ENCODE measurements at places on chromosomes 1 and 21.

- DNase-seq: no peak
These were observed 38.1 kb downstream of the TOMM20 start for GRCh38 chr1:235090406-235091069.

DNA sequence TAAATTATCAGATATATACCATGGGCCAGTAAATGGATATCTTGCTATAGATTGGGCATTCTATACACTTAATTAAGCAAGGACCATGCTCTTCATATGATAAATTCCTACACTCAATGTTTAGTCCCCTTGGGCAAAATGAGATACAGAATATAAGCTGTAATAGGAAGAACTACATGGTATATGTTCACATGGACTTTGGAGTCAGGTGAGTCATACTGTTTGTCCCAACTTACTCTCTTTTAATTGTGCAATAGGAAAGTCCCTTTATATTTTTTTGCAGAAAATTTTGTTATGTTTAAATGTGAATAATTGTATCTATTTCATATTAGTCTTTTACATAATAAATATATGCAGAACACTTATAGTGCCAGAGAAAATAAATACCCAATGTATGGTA lies 820.2 kb upstream of the ADAMTS5 start:
- DNase-seq: no peak

DNA sequence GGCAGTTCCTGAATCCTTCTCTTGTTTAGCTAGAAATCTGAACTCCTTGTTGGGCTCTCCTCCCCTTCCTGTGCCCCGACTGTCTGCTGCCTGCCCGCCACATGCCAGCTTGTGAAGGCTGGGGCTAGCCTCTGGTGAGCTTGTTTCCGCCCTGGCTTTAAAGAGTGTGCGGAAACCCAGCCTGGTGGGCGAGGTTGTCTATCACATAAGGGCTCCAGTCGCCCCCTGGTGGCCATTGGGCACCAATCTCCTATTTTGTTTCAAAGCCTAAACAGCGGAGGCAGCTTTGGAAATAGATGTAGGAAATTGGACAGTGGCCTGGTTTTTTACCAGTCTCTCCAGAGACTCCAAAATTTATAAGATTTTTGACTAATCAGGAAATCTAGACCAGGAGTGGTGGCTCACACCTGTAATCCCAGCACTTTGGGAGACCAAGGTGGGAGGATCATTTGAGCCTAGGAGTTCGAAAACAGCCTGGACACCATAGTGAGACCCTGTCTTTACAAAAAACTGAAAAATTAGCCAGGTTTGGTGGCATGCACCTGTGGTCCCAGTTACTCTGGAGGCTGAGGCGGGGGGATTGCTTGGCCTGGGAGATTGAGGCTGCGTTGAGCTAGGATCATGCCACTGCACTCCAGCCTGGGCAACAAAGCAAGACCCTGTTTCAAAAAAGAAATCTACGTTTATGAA lies 9.8 kb downstream of the ATP8B2 start:
- DNase-seq: peak; percentile 83

DNA sequence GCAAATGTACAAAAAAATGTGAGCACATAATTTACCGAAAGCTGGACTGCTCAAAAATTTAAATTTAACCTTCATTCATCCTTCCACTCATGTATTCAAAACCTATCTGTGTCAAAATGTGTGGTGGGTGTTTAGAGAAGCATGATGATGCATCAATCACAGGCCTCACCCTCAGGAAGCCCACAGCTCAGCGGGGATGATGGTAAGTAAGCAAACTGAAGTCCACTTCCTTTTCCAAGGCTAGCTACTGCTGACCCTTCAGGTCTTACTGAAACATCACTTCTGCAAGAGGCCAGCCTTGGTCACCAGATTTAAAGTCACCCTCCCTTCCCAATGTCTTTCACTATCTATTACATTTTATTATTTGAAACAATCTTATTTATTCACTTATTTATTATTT lies 254.5 kb downstream of the DNM3 start:
- DNase-seq: no peak

- DNase-seq: no peak
These were observed 16.3 kb upstream of the RPS6KC1 start for GRCh38 chr1:213034713-213035112.

DNA sequence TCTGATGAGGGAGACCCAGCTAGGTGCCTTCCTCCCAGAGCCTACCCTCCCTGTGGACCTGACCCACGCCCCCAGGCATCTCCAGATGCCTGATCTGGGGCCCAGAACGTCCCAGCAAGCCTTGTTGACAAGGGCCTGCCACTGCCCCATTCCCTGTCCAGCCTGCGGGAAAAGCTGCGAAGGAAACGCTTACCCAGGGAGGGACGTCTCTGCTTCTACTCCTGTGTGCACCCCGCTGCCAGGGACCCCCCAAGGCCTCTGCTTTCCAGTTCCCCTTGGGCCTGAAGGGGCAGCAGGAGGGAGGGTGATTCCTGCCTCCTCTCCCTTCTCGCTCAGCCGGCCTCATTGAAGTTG lies 11.6 kb upstream of the CLSTN1 start:
- no peak for DNase-seq

GRCh38 chr1:20480243-20480944 lies 5.6 kb downstream of the CAMK2N1 start:
- no peak for DNase-seq

DNA sequence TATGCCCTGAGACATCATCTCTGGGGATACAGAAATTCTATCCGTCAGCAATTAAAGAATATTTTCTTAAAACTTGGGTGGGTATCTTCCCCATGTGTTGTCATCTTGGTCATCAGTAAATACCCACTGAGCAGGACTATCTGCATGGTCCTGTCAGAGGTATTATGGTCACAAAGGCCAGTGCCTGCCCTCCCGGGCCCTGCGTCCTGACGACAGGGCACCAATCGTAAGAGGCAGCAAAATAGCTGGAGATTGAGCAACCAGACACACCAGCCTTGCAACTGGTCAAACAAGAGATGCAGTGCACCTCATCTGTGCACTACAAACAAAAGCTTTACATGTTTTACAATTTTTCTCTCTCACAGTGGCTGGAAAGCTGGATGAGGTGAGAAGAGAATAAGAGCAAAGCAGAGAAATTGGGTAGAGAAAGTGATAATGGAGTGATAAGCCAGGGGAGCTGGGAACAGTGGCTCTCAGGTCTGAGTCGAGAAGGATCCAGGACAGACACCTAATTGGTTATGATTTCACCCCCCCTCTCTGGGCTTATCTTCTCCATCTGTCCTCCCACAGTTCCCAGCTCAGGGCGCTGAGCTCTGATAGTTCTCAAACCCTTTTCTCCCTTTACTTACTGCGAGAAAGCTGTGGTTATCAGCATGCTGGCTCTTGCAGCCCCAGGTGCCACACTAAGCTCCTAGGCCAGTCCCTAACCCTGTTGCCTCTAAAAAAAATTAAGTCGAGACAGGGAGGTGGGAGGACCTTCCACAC lies 8.8 kb upstream of the SRP9 start:
- no peak for DNase-seq

- no peak for DNase-seq
These were observed 50.0 kb upstream of the COL18A1 start for GRCh38 chr21:45354970-45355369.

GRCh38 chr1:246304484-246305259 lies 202.4 kb downstream of the SMYD3 start:
- no peak for DNase-seq

- no peak for DNase-seq
These were observed 69.1 kb downstream of the OLIG1 start for GRCh38 chr21:33139084-33139483.

GRCh38 chr21:42037943-42038342 lies 27.8 kb upstream of the ZBTB21 start:
- no peak for DNase-seq

DNA sequence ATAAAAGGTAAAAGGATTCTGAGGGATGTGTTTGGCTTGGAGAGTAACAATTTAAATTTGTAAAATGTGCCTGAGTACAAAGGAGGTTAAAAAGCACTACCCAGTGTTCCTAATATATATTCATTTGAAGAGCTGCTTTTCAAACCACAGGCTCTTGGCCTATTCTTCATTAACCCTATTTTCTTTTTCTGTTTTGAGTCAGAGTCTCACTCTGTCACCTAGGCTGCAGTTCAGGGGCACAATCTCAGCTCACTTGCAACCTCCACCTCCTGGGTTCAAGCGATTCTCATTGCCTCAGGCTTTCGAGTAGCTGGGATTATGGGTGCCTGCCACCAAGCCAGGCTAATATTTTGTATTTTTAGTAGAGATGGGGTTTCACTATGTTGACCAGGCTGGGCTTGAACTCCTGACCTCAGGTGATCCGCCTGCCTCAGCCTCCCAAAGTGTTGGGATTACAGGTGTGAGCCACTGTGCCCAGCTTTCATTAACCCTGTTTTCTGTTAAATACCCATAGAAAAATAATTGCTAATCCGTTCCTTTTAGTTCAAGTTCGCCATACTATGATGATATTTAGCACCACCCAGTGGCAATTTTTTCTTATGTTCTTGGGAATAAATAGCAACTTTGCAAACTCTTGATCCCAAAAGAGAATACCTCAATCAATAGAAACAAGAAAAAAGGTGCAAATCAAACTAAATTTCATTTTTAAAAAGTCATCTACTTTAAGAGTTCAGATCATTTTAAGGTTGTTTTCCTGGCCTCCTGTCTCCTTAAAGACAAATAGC lies 30.5 kb downstream of the ZBTB8OS start:
- no peak for DNase-seq

GRCh38 chr1:8871539-8871935 lies 6.9 kb downstream of the ENO1 start:
- no peak for DNase-seq

- DNase-seq: no peak
These were observed 141.0 kb upstream of the JUN start for GRCh38 chr1:58924821-58925220.

DNA sequence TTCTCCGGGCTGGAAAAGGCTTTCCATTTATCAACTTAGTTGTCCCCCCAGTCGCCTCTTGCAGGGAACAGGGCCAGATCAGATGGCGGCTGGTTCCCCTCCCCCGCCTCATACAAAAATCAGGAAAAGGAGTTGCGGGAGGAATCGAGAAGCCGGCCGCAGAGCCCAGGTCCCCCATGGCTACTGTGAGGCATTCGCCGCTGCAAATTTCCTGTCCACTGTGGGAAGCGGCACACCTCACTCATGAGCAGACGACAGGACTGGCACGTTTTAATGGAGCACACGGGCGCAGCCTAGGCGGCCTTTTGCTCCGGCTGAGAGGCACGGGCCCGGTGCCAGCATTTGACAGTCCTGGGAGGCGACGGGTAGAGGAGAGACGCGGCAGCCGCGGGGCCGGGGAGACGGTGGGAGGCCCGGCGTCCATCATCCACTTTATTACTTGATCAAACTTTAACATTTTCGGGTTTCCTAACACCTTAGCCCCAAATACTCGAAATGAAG lies 1.1 kb downstream of the GNG4 start:
- no peak for DNase-seq

DNA sequence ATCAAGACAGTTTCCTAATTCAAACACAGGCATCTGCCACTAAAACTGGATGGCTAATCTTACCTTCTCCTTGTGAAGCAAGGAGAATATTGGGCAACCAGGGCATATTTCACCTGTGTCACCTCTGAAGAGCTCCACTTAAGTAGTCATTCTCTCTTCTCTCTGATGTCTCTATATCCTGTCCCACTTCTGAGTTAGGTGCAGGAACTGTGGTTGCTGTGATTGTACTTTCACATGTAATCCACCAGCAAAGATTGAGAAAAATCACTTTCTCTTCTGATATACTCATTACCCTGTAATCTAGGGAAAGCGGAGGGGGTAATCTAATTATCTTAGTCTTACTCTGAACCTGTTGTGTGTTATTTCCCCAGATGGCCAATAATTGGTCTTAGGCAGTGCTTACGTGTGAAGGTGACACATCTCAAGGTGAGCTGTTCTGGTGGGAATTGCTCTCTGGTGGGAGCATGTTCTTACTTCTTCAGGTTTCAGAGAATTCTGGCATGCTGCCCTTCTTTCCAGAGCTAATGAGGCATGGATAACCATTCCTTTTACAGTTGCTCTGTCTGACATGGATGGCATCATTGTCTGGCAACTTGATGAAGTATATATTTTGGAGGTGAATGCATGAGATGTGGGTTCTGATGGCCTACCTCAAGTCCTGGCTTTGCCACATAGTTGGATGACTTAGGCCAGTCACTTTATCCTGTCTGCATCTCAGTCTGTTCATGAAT lies 12.0 kb downstream of the XCL2 start:
- no peak for DNase-seq

GRCh38 chr1:94621395-94621794 lies 79.8 kb upstream of the F3 start:
- DNase-seq: no peak

DNA sequence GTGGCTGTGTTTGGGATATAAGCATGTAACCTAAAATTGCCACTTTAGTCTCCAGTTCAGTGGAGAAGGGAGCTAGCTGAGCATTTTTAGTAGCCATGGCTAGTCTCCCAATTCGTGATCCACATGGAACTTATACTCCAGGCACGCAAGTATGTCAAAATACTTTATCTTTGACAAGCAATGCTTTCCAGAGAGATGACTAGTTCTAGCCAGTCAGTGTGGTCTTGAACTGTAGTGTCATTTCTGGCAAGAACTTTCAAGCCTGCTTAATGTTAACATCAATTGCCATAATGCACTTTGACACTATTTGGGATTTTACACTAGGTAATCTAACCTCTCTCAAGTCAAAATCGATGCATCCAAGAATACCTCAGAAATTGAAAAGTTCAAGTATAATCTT lies 660.0 kb downstream of the PTPRC start:
- no peak for DNase-seq

- no peak for DNase-seq
These were observed 5.9 kb upstream of the MXRA8 start for GRCh38 chr1:1364266-1364665.

GRCh38 chr1:159248311-159248710 lies 43.6 kb downstream of the ACKR1 start:
- DNase-seq: no peak

DNA sequence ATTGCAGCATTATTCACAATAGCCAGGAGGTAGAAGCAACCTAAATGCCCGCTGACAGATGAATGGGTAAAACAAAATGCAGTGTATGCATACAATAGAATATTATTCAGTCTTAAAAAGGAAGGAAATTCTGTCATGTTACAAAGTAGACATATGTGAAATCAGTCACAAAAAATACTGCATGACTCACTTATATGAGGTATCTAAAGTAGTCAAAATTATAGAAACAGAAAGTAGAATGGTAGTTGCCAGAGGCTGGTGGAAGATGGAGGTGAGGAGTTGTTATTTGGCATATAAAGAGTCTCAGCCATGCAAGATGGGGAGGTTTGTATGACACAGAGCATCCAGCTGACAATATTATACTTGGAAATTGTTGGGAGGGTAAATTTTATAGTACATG lies 43.0 kb upstream of the EGLN1 start:
- no peak for DNase-seq

DNA sequence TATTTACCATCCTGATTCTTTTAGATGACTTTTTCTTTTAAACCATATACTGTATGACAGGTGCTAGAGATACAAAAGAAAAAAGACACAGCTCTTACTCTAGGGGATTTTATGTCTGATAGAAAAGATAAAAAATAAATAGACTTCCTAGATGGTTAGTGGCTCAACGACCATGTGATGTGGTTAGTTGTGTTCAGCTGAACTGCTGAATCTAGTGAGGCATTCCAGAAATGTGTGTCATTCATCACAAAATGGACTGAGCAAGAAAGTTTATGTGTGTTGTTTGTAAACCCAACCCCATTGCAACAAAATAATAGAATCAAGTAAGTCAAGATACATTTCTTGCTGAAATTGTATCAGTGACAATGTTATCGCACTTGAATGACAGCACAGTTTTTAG lies 205.8 kb upstream of the LYPLAL1 start:
- DNase-seq: no peak

All from activated T-helper 1 cell treated with anti-CD3 and anti-CD28 coated beads, Interleukin-2, amount 50 U/mL, for 16 hours (primary cell).